ENCODE measurements at places on chromosomes 1 and 21.

- DNase-seq = no peak
Observed at GRCh38 chr1:45820788-45821187, 17.4 kb downstream of the MAST2 start.

GRCh38 chr1:2789164-2789985, 12.1 kb downstream of the TTC34 start:
- no peak for DNase-seq

- peak; percentile 66 for DNase-seq
Observed at GRCh38 chr1:151936653-151937052, 27.3 kb upstream of the THEM4 start.

- DNase-seq = peak; percentile 57
Observed at GRCh38 chr1:10692401-10693021, 103.9 kb downstream of the CASZ1 start.

- DNase-seq = no peak
Observed at GRCh38 chr1:245220381-245220985, 65.7 kb downstream of the KIF26B start.

- no peak for DNase-seq
Observed at GRCh38 chr1:33459691-33460090, 12.8 kb upstream of the ZSCAN20 start.

- DNase-seq = no peak
Observed at GRCh38 chr1:207015791-207016190, 16.8 kb downstream of the C1orf116 start.

DNA sequence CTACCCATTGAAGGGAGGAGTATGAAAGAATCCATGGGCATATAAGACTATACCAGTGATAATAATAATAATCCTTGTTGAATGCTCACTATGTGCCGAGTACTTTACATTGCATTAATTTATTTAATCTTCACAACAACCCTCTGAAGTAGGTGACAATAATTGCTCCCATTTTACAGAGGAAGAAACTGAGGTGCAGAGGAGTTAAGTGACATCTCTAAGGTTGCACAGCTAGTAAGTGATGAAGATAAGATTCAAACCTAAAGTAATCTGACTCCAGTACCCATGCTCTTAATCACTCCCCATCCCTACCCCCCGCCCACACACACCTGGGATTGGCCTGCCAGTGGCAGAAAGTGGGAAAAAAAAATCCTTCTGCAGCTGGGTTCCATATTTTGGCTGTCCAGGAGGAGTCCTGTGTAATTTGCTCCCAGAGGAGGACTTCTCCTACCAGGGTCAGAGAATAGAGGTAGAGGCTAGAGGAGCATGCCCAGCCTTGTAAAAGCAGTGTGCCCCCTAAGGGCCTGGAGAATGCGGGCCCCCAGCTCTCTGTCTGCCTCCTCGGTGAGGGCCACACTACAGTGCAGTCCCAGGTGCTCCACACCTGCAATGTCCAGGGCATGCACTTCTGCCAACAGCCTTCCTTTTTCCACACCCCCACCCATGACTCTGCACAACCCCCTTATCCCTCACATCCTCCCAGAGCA, 57.8 kb downstream of the TMEM53 start:
- DNase-seq = no peak

GRCh38 chr1:33599516-33600115, 127.2 kb downstream of the ZSCAN20 start:
- no peak for DNase-seq

Measured in neural progenitor cell (in vitro differentiated cells).